ENCODE measurements at places on chromosomes 7 and 10.

- no peak for DNase-seq
Observed at GRCh38 chr7:117872561-117873309, 506 bp downstream of the CTTNBP2 start.

- no peak for DNase-seq
Observed at GRCh38 chr10:42549851-42550250, 88.5 kb downstream of the ZNF33B start.

GRCh38 chr7:2732959-2733584 is 45.1 kb downstream of the AMZ1 start:
- DNase-seq, result peak; percentile 68

DNA sequence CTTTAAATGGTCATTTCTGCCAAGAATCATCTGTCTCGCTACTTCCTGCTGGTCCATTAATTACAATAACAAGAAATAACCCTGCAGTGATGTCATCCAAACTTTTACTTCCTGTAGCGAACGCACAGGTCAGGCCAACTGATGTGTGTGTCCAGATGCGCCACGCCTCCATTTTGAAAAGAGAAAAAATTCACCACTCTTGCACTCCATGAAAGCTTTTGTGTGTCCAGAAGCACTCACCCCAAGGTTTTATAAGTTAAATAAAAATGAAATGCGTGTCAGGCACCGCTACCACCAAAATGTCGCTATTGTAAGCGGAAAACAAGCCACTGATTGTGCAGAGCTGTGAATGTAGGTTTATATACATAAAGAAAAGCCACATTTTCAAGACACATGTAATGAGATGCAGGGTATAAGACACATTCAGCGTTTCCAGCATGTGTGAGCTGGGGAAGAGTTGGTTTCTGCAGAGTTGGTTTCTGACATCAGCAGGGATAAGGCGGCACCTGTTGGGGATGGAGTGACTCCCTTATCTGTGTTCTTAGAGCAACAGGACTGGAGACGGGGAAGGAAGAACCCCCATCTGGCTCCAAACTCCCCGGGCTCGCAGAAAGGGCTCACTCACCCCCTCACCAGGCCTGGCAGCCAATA is 83.3 kb downstream of the CTBP2 start:
- no peak for DNase-seq

All from NB4 (cell line).